Right renal pelvis (tissue), 4 donors: ENCODE measurements at places on chromosomes 6 and 20. TPM values are rescaled to one million over a fixed set of nuclear protein-coding genes. Genes with fewer than 3 reads are reported as not detected.

GRCh38 chr6:85754894-85755293, 112.2 kb upstream of the SYNCRIP start:
- no peak for DNase-seq

DNA sequence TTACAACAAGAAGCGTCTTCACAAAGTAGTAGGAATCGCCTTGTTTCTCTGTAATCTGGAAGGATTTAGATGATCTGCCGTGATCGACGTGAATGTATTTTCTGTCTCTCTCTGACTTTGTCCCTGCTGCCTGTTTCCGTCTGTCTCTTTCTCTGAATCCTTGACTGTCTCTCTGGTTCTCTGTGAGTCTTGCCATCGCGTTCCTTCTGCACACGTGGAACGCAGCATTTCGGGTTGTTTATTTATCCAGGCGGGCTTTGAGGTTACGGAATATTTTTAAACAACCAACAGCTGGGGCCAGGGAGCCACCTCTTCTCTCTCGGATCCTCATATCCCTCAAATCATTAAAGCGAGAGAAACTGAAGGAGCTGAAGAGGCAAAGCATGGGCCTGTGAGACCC, 215.9 kb downstream of the ZDHHC14 start:
- no peak for DNase-seq

DNA sequence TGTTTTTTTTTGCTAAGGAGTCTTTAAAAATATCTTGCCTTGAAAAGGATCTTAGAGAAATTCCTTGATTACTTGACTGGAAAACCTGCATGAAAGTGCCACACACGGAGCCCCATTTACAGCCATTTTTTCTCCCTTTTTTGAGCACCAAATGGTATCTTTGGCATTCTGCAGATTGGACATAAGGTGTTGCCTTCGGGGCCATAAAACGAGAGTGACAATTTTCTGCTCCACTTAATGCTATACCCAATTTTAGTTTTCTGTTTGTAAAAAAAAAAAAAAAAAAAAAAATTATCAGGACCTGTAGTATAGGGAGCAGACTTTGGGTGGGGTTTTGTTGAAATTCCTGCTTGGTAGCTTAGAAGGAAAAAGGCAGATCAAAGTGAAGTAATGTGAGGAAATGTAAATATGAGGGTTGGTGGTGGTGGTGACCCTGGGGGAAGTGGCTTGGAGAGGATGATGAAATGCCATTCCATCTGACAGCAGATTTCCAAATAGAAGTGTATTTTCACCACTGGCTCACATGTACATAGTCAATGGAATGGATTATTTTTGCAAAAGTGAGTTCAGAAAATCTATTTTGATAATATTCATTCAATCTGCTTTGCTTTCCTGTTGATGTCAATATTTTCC, 212.1 kb upstream of the SOX4 start:
- DNase-seq = no peak

Gene GTSF1L
- not detected for polyA plus RNA-seq

DNA sequence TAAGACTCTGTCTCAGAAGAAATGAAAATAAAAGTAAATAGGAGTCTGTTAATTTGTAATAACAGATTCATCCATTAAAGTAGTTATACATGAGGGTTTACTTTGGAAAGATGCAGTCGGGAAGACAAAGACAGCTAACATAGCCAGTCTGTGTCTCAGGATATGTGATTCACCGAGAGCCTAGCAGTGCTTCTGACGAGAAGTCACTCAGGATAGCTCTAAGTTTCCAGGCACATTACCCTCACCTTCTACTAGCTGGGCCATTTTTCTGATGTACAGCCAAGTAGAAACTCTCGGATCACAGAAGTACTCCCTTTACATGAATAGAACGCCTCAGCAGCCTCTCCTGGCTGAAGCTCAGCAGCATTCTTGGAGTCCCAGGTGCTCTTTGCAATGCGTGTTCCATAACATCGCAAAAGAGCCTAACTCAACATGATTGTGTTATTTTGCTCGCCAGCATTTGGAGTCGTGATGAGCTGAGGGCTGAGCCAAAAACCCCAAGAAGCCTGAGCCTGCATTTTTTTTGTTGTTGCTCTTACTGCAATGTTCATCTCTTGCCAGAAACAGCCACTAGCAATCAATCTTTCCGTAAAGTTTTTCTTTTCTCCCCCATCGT, 22.4 kb upstream of the TASP1 start:
- no peak for DNase-seq

DNA sequence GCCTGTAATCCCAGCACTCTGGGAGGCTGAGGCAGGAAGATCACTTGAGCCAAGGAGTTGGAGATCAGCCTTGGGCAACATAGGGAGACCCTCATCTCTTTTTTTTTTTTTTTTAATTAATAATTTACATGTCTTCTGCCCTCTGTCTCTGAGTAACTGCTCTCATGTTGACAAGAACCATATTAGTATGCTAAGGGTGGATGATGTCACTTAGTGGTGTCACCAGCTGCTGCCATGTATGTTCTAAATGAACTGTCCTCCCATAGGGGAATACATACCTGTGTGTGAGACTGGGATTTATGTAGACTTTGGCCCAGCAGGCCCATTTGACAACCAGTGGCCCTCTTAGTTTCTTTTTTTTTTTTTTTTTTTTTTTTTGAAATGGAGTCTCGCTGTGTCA, 65.6 kb downstream of the SCAND1 start:
- no peak for DNase-seq

- DNase-seq = no peak
Measured at GRCh38 chr6:1327630-1328029, 15.7 kb downstream of the FOXQ1 start.
